Small intestine (tissue), 16 donors: ENCODE measurements at places on chromosomes 16 and 17. TPM values are rescaled to one million over a fixed set of nuclear protein-coding genes. Genes with fewer than 3 reads are reported as not detected.

SLC6A2 gene
- polyA plus RNA-seq, result not detected

DNA sequence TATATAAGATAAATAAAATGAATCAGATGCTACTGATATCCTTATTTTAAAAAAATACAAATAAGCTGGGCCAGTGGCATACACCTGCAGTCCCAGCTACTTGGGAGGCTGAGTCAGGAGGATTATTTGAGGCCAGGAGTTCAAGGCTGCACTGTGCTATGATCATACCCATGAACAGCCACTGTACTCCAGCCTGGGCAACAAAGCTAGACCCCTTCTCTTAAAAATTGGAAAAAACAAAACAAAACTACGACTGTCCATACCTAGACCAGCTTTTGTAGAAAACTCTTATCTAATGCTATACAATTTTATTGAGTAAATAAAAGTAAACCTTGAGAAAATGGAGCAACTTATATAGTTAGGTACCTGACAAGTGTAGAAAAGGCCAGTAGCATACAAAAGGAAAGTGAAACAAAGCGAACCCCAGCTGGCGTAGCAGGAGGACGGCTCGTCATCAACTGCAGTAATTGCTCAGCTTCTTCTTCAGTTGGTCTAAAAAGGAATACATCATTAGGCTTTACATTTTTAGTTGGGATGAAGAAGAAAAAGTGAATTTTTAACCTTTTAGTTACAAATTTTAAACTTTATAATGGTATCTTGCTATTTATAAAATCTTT is 23.6 kb downstream of the INTS2 start:
- H3K27me3 ChIP-seq, result no peaks in the 10 kb centered on the region
- H3K36me3 ChIP-seq, result peaks cover 32% of the 10 kb centered on the region
- no peak overlapping the region for H3K4me3 ChIP-seq
- peak overlapping the region; percentile 55 for H3K27ac ChIP-seq

ZNF597 gene
- polyA plus RNA-seq, result 0.45 TPM

TMEM238L gene
- 26.8 TPM for polyA plus RNA-seq

- no peak for DNase-seq
- no peak overlapping the region for H3K4me3 ChIP-seq
- H3K27me3 ChIP-seq, result peaks cover 37% of the 10 kb centered on the region
- no peak overlapping the region for H3K27ac ChIP-seq
- no peaks in the 10 kb centered on the region for H3K36me3 ChIP-seq
- H3K4me1 ChIP-seq, result peaks cover 4% of the 10 kb centered on the region
Measured at GRCh38 chr16:89200850-89201411, 594 bp upstream of the SLC22A31 start.

- H3K27me3 ChIP-seq, result no peaks in the 10 kb centered on the region
- H3K4me1 ChIP-seq, result no peaks in the 10 kb centered on the region
- H3K27ac ChIP-seq, result no peak overlapping the region
- H3K36me3 ChIP-seq, result no peaks in the 10 kb centered on the region
Measured at GRCh38 chr17:64687961-64688360, 25.9 kb upstream of the SMURF2 start.

DNA sequence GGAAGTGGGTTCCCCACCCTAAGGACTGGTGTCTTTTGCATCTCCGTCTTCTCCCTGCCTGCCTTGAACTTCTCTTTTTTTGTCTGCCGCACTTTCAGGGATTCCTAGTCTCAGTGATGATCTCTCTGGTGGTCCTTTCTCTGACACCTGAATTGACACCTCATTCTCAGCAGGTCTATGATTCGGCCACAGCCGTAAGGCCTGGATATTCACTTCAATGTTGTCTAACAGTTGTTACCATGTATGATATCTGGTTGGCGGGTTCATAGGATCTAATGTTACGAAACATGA is 25.1 kb upstream of the SLC47A1 start:
- no peaks in the 10 kb centered on the region for H3K27me3 ChIP-seq
- DNase-seq, result no peak
- H3K36me3 ChIP-seq, result no peaks in the 10 kb centered on the region
- H3K4me3 ChIP-seq, result peak overlapping the region; percentile 43
- peak overlapping the region; percentile 91 for H3K27ac ChIP-seq

GRCh38 chr17:66985338-66986237 is 21.1 kb downstream of the CACNG4 start:
- H3K4me3 ChIP-seq, result no peak overlapping the region
- H3K27ac ChIP-seq, result no peak overlapping the region
- no peaks in the 10 kb centered on the region for H3K4me1 ChIP-seq
- H3K36me3 ChIP-seq, result no peaks in the 10 kb centered on the region
- DNase-seq, result no peak
